ENCODE measurements at places on chromosomes 5 and 9.
A peak's percentile ranks its signal among the peaks of the same experiment; 100 is the strongest.

DNA sequence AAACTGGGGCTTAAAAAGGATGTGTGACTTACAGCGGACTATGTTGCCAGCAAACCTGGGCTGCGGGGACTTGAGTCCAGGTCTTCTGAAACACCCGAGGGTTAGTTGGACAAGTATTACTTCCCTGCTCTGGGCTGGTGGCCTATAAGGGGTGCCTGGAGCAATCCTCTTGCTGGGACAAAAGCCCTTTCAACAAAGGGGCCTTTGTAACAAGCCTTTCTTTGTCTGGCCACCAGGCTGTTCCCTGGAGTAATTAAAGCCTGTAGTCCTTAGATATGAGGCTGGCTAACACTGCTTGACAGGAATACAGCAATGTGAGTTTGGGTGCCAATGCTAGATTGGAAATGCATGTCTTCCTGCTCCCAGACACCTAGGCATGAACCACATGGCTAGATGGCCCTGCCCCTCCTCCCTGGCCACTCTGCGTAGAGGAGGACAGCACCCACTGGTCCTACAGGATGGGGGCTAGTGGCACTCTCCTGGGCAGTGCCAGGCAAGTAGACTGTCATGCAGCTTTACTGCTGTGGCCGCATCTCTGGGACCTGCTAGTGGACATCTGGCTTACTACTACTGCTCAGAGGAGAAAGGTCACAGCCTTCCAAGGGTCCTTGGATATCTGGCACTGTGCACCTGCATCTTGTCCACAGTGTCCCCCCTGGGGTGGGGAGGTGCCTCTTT lies 343.1 kb downstream of the ZSWIM6 start:
- peak; percentile 41 for DNase-seq

DNA sequence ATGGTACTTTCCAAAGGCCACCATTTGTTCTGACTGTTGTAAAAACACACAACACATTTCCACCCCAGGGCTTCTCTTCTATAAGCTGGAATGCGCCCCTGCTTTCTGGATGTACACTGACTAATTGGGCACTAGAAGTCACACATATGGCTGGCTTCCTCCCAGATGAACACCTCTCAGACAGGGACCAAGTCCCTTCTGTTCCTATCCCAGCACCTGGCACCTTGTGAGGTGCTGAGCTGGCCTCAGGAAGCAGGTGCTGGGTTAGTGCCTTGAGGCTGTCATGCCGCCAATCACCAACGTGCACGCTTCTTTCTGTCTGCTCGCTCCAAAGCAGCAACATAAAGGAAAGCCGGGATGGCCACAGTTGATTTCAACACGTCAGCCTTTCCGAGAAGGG lies 93.2 kb downstream of the FSTL4 start:
- DNase-seq: no peak

- DNase-seq: no peak
Observed at GRCh38 chr5:167351316-167351715, 940.1 kb upstream of the WWC1 start.

GRCh38 chr5:4205398-4205797 lies 609.8 kb downstream of the IRX1 start:
- DNase-seq: no peak

DNA sequence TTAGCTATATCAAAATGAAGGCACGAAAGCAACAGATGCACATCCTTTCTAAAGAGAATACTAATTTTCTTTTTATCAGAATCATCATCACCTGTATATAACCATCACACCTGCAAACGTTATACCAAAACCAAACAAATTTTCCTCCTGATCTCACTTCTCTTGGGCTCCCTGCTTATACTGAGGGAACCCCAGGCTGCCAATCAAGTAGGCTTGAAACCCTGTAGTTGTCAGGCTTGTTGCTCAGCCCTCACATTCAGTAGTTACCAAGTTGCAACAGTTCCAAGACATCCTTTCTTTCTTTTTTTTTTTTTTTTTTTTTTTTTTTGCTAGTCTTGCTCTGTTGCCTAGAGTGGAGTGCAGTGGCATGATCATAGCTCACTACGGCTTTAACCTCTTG lies 12.7 kb downstream of the STRBP start:
- DNase-seq: no peak

DNA sequence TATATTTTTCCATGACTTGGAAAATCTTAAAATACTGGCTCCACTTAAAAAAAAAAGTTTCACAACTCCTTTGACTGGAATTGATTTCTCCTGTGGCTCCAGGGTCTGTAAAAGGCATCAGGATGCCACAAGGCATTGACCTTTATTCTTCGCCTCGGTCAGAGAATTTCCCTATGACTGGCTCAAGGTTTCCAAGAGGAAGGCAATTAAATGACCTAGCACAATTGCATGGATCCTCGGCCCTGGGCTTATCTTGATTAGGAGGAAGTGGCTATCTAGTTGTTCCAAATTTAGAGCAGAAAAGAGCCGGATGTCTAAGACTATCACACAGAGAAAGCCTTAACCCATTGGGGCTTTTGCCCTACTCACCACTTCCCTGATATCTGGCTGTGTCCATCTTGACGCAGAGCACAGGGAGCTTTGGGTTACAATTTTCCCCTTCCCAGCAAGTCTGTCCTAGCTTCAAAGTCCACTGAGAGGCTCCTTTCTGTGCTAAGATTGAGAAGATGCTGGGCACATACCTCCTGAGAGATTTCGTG lies 56.9 kb upstream of the COL15A1 start:
- DNase-seq: no peak

- no peak for DNase-seq
Observed at GRCh38 chr9:95506428-95506677, 10.4 kb downstream of the PTCH1 start.

GRCh38 chr5:44675296-44675695 lies 133.5 kb upstream of the MRPS30 start:
- no peak for DNase-seq

- DNase-seq: no peak
Observed at GRCh38 chr9:113222482-113222841, 1.1 kb downstream of the SLC31A1 start.

- no peak for DNase-seq
Observed at GRCh38 chr5:52896534-52897237, 92.5 kb upstream of the ITGA2 start.

GRCh38 chr9:97880336-97880735 lies 27.3 kb downstream of the FOXE1 start:
- DNase-seq: no peak

DNA sequence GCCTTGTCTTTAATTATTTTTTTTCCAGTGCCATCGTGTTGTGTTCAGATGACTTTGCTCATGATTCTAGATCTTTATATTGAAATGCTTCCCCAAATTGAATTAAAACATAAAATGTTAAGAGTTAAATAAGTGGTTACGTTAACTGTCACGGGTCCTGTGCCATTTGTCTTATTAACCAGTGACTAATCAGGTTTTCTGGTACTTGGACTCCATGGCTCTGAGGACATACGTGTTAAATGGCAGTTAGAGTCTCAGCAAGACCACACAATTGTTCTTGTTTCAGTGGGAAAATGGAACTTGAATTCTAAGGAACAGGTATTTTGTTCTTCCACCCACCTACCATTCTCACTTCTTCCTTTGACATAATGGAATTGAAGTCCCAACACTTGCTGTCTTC lies 32.8 kb downstream of the ENTREP1 start:
- DNase-seq: no peak

- DNase-seq: no peak
Observed at GRCh38 chr5:135319458-135319857, 79.6 kb downstream of the MACROH2A1 start.

GRCh38 chr5:84130006-84130580 lies 254.6 kb downstream of the EDIL3 start:
- no peak for DNase-seq

DNA sequence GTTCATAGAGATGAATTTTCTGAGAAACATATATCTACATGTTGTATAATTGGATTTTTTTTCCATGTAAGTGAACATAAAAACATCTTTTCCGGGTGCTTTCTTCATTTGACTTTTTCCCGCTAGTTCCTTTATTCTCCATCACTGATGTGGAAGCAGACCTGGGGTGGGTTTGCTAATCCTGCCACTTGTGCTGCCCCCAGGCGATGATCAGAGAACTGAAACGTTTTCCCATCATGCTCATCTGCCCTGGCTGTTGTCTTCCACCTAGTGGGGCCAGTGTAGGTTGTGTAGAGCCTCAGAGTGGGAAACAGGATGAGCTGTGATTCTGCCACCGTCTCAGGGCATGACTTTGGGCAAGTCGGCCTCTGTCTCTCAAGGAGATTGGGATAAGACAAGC lies 34.2 kb upstream of the TGFBR1 start:
- no peak for DNase-seq

GRCh38 chr5:154371687-154372086 lies 74.1 kb upstream of the SAP30L start:
- DNase-seq: no peak

DNA sequence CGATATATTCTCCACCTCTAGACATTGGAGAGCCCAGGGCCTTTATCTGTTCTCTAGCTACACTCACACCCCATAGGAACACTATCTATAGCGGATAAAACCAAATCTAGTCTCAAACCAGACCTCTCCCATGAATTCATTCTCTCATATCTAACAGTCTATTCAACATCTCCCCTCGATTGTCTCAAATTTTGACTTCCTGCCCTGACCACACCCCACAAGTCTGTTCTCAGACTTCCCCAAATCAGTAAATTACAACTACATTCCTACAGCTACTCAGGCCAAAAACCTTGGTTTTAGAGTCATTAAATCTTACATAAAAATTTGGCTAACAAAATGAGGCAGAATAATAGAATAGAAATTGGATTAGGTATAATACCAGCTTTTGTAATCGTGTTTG lies 12.5 kb upstream of the SLC1A3 start:
- DNase-seq: no peak

DNA sequence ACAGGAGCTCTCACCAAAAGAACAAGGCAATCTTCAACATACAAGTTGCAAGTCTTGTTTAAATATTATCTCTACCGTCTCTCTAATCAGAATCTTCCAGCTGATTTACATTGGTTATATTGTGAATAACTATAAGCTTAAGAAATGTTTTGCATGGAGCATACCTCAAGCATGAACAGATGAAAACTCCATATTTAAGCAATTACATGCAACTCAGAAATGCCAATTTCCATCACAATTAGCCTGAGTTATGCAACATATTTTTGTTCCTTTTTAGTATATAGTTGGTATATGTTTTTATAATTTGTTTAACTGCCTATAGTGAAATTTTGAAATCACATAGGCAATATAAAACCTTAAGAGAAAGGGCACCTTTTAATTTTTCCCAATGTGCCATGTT lies 142.5 kb downstream of the DENND1A start:
- no peak for DNase-seq

- no peak for DNase-seq
Observed at GRCh38 chr5:76500633-76501393, 97.7 kb downstream of the IQGAP2 start.

- DNase-seq: peak; percentile 20
Observed at GRCh38 chr9:96818533-96818932, 35.8 kb downstream of the ZNF782 start.

GRCh38 chr5:111562561-111562960 lies 50.2 kb upstream of the STARD4 start:
- DNase-seq: no peak

DNA sequence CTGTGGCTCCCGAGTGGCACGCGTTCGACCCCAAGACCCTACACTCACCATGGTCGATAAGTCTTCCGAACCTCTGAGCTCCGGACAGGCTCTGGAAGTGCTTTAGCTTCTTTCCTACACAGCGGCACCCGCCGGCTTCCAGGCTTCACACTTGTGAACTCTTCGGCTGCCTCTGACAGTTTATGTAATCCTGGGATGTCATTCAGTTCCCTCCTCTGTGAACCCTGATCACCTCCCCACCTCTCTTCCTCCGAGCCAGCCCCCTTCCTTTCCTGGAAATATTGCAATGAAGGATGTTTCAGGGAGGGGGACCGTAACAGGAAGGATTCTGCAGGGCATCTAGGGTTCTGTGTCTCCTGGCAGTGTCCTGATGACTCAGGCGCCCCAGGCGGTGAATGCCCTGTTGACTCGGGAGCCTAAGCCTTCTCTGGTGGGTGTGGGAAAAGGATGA lies at the start of gene CD14:
TSS of gene CD14 (minus strand) at position 155 of the 451 bp plus-strand sequence. CDS start at position 51, 104 bp downstream.
- DNase-seq: peak; percentile 12

GRCh38 chr5:142618130-142618523 lies 67.8 kb downstream of the FGF1 start:
- DNase-seq: no peak

DNA sequence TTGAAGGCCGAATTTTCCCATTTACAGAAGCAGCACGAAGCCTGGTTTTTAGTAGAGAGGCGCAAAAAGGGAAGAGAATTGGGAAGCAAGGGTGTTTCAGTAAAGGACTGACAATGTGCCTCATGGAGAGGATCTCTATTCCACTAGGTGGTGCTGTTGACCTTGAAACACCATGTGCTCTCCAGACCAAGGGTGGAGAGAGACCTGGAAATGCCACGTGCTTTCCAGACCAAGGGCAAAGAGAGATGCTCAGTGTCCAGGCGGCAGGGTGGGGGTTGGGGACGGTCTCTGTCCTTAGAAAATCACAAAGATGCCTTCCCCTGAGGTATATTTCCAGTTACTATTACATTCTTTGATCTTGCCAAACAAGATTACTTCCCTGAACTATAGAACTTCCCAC lies 425.3 kb downstream of the CSNK1G3 start:
- DNase-seq: peak; percentile 91

GRCh38 chr5:82422751-82423181 lies 144.6 kb upstream of the RPS23 start:
- DNase-seq: no peak

DNA sequence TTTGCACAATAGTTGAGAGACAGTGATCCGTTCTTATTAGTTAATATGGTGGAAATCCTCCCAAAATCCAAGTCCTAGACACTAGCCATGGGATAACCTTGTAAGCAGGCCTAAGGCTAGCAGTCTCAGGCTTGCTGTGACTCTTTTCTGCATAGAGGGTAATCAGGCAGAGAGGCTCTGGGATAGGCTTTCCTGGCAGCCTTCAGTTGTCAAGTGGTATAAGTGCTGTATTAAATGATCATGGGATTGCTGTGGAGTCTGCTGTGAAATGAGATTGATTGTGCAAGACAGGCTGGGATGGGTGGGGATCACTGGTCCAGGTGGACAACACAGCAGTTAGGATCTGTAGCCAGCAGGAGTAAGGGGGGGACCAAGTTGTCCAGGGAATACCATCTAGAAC lies 416.4 kb downstream of the TLE4 start:
- DNase-seq: no peak

DNA sequence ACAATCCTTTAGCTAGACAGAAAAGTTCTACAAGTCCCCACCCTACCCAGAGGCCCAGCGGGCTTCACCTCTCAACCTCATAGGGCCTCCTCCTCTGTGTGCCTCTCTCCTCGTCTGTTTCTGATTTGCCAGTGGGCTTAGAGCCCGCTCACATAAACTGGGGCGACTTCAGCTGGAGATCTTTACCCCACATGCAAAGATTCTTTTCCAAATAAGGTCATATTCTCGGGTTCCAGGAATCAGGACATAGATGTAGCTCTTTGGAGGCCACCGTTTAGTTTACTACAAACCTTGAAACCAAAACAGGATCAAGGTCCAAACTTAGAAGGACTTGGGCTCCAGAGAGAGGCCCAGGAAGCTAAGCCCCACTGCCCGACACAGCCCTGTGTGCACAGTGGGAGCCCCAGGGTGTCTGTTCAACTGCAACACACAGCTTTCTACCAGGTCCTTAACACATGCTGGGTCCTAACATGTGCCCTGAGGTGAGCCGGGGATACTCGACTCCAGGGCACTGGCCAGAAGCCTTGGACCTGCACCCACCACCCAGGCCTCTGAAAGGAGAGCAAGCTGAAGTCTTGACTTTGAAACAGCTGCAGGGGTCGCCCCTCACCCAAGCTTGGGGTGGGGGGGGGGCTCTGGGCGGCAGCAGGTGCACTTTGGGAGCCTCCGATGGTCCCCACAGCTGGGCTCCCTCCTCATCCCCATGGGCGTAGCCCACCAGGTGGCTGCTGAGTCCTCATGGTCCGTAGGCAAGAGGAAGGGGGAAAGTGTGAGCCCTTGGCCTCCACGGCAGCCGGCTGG lies 26.8 kb upstream of the SLC12A7 start:
- DNase-seq: no peak
